Posterior vena cava (tissue), 2 donors: ENCODE measurements at places on chromosomes 3 and 15. TPM values are rescaled to one million over a fixed set of nuclear protein-coding genes. Genes with fewer than 3 reads are reported as not detected.

Gene ADGRG7
- total RNA-seq, result not detected

DNA sequence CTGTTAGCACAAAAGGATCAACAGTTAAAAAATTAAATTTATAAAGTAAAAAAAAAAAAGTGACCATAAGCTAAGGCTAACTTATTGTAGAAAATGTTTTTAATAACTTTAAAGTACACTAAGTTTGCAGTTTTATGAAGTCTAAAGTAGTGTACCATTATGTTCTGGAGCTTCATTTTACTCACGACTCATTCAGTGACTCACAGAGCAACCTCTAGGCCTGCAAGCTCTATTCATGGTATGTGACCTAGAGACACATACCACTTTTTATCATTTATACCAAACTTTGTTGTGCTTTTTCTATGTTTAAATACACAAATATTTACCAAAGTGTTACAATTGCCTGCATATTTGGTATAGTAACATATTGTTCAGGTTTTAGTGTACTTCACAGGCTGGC is 1552.3 kb downstream of the OTOL1 start:
- DNase-seq, result no peak

Gene RASGRP1
- total RNA-seq, result 0.67 TPM

Gene CRABP1
- total RNA-seq, result not detected
